Fibroblast of lung (primary cell): ENCODE measurements at places on chromosomes 4 and X. TPM values are rescaled to one million over a fixed set of nuclear protein-coding genes. Genes with fewer than 3 reads are reported as not detected.

GRCh38 chr4:16437836-16438235 is 211.6 kb upstream of the TAPT1 start:
- DNase-seq: no peak

GRCh38 chr4:114368751-114369150 is 229.9 kb upstream of the UGT8 start:
- peak; percentile 31 for DNase-seq

DNA sequence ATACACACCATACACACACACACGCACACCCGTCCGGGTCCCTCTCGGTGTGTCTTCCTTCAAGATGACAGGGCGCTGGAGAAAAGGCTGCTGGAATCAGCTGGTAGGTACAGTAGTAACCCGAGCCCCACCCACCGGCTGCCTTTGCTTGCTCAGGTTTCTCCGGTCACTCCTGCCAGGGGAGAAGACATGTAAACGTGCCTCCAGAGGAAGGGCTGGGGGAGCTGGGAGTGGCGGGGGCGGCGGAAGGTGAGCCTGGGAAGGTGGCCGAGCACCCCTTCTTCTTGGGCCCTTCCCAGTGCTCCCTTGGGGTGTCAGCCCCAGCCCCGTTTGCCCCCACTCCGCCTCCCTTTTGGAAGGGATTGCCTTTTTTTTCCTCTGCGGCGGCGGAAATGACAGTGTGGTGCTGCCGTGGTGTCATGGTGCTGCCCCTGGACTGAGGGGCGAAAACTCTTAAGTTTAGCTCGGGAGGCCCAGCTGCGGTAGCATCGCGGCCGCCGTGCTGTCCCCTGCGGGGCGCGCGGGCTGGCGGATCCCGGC is at the start of gene MID2:
Gene MID2, plus strand, starts transcription at position 169 of the 540 bp plus-strand sequence. CDS start 561 bp downstream, outside the sequence.
- DNase-seq: peak; percentile 30

DNA sequence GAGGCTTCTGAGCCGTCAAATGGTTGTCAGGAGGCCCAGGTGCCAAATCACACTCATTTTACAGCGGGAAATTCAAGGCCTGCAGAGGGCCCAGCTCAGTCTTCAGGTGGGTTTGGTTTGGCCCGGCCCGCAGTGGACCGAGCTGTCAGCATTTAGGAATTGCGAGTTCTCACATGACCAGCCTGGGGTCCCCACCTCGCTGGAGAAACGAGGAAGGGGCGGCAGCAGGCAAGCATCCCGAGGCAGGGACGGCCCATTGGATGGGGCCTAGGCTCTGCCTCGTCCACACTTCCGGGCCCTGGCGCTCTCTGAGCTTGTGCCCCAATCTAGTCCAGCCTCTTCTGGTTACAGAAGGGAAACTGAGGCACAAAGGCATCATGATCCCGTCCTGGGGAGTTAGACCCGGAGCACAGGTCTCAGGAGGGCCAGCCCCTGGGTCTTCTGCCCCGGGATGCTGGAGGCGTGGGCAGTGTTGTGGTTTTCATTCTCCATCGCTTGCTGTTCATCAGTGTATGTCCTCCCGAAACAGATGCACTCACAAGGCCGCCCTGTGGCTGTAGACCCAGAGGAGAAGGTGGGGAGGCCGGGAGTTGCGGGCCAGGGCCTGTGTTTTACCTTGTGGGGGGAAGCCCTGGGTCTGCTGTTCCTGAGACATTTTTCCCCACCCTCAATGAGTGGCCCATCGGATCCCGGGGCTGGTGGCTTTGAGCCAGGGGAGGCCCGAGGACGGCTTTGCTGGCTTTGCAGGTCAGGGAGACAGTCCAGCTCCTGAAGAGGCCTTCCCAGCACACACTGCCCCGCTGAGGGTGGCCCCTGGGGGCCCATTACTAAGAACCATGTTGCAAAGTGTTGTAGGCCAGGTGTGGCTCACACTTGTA is 8.9 kb downstream of the PSAPL1 start:
- DNase-seq: no peak

DNA sequence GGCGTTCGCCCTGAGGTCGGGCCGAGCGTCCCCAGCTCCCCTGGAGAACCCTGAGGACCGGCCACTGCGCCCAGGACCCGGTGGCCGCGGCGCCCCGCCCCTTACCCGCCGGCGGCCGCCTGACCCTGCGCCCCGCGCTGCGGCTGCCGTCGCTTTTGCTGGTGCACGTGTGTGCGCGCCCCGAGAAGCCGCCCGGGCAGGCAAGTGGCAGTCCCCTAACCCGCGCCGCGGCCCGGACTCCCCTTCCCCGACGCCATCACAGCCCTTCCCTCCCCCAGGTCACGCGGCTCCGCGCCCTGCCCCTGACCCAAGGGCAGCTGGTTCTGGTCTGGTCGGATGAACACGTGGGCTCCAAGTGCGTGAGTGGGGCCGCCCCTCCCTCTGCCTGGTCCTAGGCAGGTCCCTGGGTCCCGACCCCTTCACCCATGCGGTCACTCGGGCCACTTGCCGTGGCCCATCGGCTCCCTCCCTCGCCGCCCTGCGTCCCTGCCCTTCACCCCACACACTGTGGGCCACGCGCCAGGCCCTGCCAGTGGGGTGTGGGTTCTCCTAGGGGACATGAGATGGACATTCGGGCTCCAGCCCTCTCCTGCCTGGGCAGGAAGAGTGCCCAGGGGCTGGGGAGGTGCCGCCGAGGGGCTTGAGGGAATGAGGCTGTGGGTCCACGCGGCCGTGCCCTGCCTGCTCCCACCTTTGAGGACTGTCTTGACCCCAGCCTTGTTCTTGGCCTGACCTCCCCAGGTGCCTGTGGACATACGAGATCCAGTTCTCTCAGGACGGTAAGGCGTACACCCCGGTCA is 8.0 kb upstream of the FGFRL1 start:
- DNase-seq: no peak

GRCh38 chr4:153531000-153531358 is 64.8 kb downstream of the TMEM131L start:
- no peak for DNase-seq

GRCh38 chr4:91681544-91681943 is 622.2 kb upstream of the GRID2 start:
- no peak for DNase-seq

DNA sequence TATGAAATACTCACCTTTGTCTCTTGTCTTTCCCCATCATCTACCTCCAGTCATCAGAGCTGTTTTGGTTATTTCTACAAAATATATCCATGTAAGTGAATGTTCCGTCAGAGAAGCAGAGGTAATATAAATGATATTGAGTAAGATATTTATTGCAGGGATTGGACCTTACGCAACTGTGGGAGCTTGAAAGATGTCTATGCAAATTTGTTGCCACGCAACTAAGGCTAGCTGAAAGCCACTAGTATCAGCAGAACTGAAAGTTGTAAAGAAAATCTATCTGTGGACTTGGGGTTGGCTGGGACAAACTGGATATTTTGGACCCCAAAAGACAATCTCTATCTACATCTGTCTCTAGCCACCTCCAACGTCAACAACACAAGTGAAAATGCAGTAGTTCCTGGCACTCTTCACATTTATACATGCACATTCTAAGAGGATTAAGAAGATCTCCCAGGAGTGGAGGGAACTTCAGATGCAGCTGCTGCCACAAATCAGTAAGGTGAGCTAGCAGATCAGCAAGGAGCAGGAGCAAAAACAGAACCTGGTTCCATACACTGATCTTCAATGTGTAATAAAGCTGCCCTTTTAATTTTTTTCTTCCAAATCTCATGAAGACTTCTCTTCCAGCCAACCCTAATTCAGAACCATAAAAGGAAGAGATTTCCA is 8.5 kb upstream of the CCSER1 start:
- no peak for DNase-seq

- peak; percentile 44 for DNase-seq
Observed at GRCh38 chr4:113646442-113646822, 115.1 kb downstream of the CAMK2D start.

DNA sequence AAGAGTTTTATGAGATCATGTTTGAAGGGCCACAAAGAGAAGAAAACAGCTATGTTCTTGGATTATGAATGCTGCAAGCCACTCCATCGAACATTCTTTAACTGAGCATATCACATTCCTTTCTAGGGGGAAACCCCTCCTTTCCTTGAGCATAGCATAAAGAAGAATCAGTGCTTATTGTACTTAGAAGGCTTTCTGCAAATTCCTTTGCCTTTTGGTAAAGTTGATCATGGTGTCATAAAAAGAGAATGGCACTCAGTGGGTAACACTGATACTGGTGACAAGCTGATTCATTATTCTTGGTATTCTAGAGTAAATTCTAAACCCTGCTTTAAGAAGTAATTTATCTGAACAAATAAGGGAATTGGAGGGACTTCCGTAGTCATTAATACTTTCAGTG is 88.5 kb upstream of the GPR34 start:
- peak; percentile 87 for DNase-seq

DNA sequence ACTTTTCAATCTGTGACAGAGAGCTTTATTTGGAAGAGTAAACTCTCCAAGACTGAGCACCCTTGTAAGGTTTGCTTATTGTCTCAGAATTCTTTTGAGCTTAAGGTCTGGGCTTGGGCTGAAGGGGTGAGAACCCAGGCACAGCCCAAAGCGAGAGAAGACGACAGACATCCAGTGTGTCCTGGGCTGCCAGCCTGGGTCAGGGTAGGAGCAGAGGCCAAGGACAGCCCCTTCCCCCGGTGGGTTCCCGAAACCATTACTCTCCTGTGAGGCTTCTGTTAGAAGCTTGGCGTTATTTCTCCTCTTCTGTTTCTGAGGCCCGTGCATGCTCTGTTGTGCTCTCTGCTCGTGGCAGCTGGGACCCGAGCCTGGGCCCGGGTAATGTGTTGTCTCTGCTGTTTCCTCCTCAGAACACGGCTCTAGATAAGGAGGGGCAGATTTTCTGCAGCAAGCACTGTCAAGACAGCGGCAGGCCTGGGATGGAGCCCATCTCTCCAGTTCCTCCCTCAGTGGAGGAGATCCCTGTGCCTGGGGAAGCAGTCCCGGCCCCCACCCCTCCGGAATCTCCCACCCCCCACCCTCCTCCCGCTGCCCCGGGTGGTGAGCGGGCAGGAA is 177.5 kb downstream of the DCLK2 start:
- no peak for DNase-seq

Gene LRAT
- under 0.01 TPM in 2 replicates for total RNA-seq

Gene MAGED4
- total RNA-seq: 26.9 and 31.1 TPM in 2 replicates

Gene CT45A3
- not detected in 2 replicates for total RNA-seq

Gene CAPN6
- total RNA-seq: under 0.01 TPM in 1 of 2 replicates, not detected in the other
